Stimulated activated effector memory CD8-positive, alpha-beta T cell treated with anti-CD3 and anti-CD28 coated beads, Interleukin-12 subunit alpha, Interleukin-12 subunit beta, amount 100 ng/mL, for 72 hours (primary cell): ENCODE measurements at places on chromosomes 2 and 18.
A peak's percentile ranks its signal among the peaks of the same experiment; 100 is the strongest.

DNA sequence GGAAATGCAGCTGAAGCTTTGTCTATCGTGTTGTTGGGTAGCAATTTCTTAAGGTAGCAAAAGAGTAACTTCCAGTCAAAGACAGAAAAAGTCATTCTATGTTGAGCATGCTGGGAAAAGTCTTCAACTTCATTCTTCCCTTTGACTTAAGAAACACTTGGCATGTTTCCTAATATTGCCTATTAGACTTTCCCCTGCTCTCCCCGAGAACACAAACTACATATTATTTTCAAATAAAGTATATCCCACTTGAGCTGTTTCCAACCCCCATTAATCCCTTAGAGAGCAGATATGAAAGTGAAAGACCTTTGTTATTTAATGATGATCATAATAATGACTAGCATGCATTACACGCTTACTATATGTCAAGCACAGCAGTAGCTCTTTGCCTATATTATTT, 136.0 kb upstream of the SPOPL start:
- no peak for DNase-seq

DNA sequence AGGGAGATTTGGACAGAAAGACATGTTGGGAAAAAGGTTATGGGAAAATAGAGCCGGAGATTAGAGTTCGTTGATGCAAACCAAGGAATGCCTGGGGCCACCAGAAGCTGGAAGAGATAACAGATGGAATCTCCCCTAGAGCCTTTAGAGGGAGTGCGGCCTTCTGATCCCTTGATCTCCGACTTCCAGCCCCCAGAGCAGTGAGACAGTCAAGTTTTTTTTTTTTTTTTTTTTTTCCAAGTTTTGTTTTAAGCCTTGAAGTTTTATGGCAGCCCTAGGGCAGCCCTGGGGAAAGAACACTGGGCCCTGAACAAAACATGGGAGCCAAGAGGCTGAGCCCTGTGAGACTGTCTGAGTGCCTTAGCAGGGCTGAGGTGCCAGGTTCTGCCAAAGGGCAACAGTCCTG, 6.5 kb downstream of the DGKD start:
- no peak for DNase-seq

- no peak for DNase-seq
Observed at GRCh38 chr18:63679820-63680606, 18.3 kb upstream of the SERPINB3 start.

GRCh38 chr2:18456026-18456425, 104.4 kb downstream of the RDH14 start:
- no peak for DNase-seq

GRCh38 chr2:157874997-157875640, 1.0 kb downstream of the ACVR1 start:
- DNase-seq = no peak

GRCh38 chr2:45909677-45910191, 258.3 kb downstream of the PRKCE start:
- DNase-seq = no peak

DNA sequence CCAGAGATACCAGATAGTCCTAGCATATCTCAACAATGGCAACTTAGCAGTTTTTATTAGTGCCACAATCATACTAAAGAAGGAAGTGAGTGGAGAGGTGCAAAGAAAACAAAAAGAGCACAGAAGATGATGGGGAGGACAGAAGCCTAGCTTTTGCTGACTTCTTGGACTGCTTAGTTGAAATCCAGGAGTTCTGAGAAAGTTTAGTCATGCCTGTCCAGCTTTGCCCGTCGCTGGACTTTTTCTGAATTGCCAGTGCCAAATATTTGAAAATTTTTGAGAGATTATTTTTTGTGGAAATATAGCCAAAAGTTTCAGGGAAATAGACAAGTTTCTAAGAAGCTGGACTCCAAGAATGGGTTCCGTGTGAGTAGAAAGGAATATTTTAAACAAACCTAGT, 558.7 kb upstream of the TNP1 start:
- no peak for DNase-seq

GRCh38 chr2:39625193-39625926, 40.4 kb upstream of the TMEM178A start:
- no peak for DNase-seq

- no peak for DNase-seq
Observed at GRCh38 chr2:9721344-9721743, 90.5 kb upstream of the YWHAQ start.

DNA sequence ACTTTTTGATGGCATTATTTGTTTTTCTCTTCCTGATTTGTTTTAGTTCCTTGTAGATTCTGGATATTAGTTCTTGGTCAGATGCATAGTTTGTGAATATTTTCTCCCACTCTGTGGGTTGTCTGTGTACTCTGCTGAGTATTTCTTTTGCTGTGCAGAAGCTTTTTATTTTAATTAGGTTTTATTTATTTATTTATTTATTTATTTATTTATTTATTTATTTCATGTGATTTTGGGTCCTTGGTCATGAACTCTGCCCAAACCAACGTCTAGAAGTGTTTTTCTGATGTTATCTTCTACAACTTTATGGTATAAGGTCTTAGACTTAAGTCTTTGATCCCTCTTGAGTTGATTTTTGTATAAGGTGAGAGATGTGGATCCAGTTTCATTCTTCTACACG, 292.2 kb downstream of the CDH7 start:
- DNase-seq = no peak

GRCh38 chr18:45793264-45793965, 32.1 kb upstream of the SIGLEC15 start:
- no peak for DNase-seq

DNA sequence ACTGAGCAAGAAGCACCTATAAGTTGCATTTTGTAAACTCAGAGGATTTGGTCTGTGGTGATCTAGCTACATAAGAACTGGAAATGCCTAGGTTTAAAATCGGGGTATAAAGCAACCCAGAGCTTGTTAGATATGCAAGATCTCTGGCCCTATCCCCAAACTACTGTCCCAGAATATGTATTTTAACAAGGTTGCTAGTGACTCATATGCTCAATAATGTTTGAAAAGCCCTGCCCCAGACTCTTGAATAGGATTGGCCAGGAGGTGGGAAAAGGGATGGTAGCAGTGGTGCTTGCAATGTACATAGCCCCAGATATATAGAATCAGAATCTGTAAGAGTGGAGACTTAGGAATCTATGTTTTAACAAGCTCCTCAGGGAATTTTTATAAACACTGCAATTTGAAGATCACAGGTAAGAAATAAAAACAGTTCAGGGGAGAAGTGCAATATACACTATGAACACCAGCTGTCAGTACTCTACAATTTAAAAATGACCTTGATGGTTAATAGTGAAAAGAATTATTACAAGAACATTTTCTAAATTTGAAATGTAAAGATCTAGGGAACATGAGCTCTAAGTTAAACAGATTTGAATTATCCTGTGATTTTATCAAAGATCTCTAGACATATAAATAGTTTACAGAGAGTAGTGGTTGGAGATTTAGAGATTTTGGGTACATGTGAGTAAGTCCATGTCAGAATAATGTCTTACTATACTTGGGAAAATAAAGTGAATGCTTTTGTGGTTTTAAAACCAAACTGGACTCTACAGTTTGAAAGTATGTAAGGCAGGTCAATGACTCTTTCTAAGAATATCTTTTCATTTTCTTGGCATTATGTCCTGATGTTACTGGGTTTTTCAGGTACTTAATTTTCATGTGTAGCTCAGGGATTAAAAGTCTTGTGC, 7.7 kb upstream of the MMADHC start:
- no peak for DNase-seq

- peak; percentile 5 for DNase-seq
Observed at GRCh38 chr2:63424329-63425078, 163.8 kb downstream of the WDPCP start.
